ENCODE measurements at places on chromosomes 7 and 10.

DNA sequence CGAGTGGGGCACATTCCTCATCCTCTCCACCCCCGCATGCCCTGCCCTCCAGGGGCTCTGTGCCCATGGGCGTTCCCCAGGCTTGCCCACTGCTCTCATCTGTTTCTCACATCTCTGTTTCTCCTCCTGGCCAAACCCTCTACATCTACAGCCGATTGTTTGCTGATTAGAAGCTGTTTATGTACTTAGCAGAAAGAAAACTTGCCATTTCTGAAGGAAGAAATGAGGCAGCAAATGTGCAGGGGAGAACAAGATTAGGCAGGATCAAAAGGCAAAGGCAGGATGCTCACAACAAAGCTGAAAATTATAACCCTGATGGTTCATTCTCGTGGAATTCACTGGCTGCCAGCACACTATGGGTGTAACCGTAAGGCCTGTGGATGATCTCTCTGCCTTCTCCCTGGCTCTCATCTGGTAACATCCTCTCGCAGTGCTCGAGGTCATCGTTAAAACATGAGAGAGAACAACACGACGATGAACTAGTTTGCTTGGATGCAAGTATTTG lies 111.6 kb upstream of the KLF14 start:
- no peak for DNase-seq

- DNase-seq: no peak
Observed at GRCh38 chr10:10149899-10150298, 867.8 kb upstream of the CELF2 start.

DNA sequence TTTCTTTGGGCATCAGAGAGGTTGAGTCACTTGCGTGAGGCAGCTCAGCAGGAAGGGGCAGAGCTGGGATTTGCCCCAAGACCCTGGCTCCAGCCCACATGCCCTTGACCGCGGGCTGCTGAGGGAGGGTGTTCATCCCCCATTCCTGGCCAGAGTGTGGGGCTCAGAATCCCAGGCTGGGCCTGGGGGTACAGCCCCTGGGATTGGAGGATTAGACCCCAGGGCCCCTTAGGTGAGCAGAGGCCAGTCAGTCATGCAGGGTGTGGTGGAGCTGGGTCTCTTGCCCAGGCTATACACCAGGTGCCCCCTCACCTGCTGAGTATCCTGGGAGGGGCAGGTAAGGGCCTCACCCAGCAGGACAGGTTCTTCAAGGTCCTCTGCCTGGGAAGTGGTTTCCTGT lies 68.4 kb upstream of the ZNF716 start:
- no peak for DNase-seq

DNA sequence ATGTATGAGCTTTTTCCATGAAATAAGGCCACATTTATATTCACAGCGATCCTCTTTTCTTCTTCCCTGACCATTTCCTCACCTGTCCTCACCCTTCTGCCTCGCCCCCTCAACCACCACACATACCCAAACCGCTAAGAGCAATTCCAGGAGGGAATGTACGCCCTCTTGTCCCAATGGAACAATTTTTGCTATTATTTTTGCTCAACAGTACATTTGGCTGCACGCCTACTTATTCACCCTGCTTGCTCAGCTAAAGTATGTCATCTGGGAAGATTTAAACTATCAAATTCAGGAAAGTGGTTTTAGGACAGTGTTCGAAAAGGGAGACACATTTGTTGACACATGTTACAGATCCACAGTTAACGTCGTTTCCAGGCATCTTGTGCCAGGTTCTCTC lies 252.7 kb downstream of the NEBL start:
- DNase-seq: no peak

- no peak for DNase-seq
Observed at GRCh38 chr10:60035984-60036383, 129.6 kb upstream of the CCDC6 start.

DNA sequence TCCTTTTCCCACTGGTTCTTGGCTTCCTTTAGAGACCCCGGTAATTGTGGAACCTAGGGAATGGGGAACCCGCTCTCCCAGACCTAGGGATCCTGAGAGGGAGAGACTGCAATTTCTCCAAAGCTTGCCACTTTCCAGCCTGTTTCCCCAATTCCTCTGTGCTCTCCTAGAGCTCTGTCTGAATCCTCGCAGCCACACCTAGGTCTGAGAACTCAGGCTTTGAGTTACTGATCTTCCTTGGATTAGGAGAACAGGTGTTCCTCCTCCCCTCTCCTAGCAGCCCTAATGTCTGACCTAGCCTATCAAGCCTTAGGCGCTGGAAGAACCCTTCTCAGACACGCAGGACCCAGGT lies 20.0 kb downstream of the WNT8B start:
- DNase-seq: no peak

- DNase-seq: no peak
Observed at GRCh38 chr7:70855373-70855772, 276.6 kb upstream of the GALNT17 start.

GRCh38 chr7:30906014-30906413 lies 5.6 kb upstream of the AQP1 start:
- no peak for DNase-seq

- DNase-seq: no peak
Observed at GRCh38 chr10:32970910-32971309, 12.9 kb upstream of the ITGB1 start.

GRCh38 chr10:93199191-93199751 lies 125.6 kb downstream of the CYP26A1 start:
- no peak for DNase-seq

DNA sequence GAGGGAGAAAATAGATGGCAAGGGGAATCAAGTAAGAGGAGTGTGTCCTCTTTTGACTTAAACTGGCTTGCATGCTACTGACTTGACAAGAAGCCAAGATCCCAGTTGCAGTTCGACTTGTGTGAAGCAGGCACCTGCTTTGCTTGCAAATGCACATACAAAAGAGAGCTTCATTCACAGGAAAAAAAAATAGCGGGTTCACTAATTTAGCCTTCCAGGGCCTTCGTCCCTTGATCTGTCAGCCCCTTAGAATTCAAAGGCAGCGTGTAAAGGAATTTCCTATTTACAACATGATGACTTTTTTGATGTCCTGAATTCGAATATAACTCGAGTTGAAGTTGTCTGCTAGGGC lies 192.1 kb downstream of the CELF2 start:
- no peak for DNase-seq

DNA sequence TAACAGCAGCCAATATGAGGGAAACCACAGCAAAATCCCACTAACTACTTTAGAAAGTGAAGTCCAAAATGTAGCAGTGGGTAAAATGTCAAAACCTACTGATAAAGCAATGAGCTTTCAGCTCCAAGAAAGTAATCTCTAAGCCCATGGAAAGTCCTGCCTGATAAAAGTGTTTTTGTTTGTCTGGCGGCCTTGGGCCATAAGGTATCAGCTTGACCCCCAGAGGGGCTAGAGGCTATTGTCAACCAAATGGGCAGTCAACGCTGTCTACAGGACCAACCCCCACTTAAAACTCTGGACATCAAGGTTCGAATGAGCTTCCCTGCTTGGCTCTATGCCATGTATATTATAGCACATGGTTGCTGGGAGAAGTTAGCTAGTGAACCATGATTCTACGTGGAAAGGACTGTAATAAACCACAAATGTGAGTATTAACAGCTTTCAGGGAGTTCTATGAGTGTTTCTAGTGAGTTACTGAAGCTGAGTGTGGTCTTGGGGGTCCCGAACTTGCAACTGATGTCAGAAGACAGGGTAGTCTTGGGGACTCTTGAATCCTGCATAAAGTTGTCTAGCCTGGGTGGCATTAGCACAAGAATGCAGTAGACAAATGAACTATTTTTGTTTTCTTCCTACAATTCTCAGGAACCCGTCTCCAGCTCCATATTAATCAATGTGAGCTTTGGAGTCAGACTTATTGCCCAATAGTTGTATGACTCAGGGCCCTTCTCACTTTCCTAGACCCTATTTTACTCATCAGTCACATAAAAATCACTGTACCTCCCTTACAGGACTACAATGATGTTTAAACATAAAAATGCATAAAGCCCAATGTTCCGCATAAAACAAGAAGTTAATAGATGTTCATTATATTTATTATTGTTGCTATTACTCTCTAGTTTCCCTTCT lies 164.9 kb downstream of the DGKI start:
- no peak for DNase-seq

- DNase-seq: no peak
Observed at GRCh38 chr10:26982058-26982457, 118.2 kb downstream of the ANKRD26 start.

- no peak for DNase-seq
Observed at GRCh38 chr7:85274454-85274853, 87.6 kb upstream of the SEMA3D start.

DNA sequence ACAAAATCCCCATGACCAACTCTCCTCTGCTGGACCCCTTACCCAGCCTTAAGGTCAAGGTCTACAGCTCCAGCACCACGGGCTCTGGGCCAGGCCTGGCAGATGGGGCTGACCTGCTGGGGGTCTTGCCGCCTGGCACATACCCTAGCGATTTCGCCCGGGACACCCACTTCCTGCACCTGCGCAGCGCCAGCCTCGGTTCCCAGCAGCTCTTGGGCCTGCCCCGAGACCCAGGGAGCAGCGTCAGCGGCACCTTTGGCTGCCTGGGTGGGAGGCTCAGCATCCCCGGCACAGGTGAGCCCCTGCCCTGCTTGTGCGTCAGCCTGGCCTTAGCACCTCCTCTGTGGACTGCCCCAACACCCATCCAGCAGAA lies 27.5 kb upstream of the SLC29A3 start:
- DNase-seq: no peak

DNA sequence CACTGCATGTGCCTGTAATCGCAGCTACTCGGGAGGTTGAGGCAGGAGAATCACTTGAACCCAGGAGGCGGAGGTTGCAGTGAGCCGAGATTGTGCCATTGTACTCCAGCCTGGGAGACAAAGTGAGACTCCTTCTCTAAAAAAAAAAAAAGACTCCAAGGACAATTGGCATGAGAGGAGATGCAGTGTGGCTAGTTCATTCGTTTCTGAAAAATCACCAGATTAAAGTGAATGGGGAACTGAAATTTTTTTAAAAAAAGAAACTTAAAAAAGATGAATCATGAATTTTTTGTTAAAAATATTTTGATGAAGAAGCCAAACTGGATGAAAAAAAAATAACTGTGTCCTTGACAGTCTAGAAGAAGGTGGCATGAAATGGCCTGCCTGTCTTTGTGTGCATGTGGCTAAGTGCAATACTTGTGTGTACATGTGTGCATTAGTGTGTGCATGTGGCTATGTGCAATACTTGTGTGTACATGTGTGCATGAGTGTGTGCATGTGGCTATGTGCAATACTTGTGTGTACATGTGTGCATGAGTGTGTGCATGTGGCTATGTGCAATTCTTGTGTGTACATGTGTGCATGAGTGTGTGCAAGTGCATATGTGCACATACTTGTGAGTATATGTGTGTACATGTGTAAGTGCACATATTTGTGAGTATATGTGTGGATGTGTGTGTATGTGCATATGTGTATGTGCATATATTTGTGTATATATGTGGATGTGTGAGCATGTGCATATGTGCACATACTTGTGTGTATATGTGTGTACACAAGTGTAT lies 391.7 kb upstream of the KLF6 start:
- no peak for DNase-seq

- DNase-seq: no peak
Observed at GRCh38 chr10:58275261-58275660, 6.3 kb downstream of the CISD1 start.

- DNase-seq: peak; percentile 23
Observed at GRCh38 chr10:131050162-131050766, 261.3 kb downstream of the TCERG1L start.

GRCh38 chr10:117464176-117464575 lies 78.4 kb upstream of the EMX2 start:
- no peak for DNase-seq

DNA sequence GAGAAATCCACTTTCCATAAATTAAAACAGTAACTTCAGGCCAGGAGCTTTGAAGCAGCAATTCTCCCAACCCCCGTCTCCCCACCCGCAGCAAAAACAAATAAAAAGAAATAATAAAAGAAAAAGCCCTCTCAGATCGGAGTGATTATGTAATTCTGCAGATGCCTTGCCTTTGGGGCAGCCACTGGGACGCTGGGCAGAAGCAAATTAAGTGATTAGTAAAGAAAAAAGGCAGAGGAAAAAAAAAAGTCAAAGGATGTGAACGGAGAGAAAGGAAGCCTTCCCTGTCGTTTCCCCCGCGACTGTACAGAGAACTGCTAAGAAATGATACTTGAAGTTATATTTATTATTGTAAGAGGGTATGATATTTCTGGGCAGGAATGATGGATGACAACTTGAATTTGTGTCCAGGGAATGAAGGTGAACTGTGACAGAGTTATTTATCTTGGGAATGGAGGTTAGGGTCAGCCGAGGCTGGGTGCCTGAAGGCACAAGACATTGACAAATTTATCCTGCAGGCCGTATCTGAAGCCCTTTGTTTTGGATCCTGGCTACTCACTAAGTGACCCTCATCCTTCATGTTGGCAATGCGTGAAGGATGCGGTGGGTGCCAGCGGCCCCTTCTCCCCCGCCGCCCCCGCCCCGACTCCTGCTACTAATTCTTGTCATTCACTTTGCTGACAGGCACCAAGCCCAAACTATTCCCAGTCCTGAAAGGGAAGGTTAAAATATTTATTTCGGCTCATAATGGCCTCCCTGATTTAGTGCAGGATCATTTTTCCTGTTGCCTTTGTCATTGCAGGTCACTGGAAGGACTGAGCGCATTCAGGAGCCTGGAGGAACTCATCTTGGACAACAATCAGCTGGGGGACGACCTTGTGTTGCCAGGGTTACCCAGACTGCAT lies 604.0 kb downstream of the LRMDA start:
- no peak for DNase-seq

DNA sequence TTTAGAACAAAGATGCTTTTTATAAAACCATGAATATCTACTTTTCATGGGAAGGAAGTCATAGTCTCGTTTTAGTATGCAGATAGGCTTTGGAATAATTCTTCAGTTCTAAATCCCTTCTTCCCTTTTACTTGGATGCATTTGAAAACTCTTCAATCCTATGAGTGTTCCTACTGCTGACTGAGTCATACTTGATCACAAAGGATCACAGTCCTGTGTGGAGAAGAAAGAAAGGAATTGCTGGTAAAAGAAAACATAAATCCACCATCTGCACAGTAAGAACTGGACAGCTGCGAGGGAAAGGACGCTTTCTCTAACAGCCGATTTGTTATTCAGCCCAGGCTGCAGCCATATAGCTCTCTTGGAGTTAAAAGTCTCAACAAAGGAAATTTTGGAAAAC lies 209.9 kb downstream of the SEMA3E start:
- no peak for DNase-seq

DNA sequence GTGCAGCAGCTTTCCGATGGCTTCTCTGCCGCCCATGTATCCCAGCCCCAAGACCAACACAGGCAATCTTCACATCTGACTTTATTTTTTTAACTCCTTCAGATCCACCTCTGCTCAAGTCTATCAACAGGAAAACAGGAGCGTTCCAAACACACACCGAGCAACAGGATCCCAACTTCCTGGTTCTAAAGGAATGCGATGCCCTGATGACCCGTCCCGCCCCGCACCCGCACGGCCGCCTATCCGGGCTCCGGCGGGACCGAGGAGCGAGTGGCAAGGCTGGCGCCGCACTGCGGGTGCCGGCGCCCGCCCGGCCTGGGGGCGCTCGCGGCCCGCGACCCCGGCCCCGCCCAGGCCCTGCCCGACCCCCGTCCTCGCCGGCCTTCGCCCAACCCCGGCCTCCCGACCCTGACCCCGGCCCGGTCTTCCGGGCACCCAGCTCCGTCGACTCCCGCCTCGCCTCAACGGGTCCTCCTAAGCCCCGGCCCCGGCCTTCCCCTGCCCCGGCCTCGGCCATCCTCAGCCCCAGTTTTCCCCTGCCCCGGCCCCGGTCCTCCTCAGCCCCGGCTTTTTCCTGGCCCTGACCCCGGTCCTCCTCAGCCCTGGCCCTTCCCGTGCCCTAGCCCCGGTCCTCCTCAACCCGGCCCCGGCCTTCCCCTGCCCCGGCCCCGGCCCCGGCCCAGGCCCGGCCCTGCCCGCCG lies 730 bp downstream of the LARP4B start:
- DNase-seq: peak; percentile 92

- DNase-seq: no peak
Observed at GRCh38 chr7:33973231-33974015, 68.1 kb downstream of the BMPER start.

Data from spleen (tissue), 13 donors.